ENCODE measurements at places on chromosomes 4 and X. TPM values are rescaled to one million over a fixed set of nuclear protein-coding genes. Genes with fewer than 3 reads are reported as not detected.

HMX1 gene
- total RNA-seq: not detected

PRPS1 gene
- total RNA-seq: 50.0 TPM

RAB40AL gene
- total RNA-seq: 0.33 TPM

DUX4 gene
- not detected for total RNA-seq

TMEM128 gene
- 23.1 TPM for total RNA-seq

ZNF157 gene
- total RNA-seq: not detected

TMEM31 gene
- total RNA-seq: not detected

CCNB3 gene
- total RNA-seq: 4.3 TPM

AMOT gene
- 5.2 TPM for total RNA-seq

WDR19 gene
- total RNA-seq: 32.0 TPM
